HFF-Myc (cell line): ENCODE measurements at places on chromosomes 6 and 20.

DNA sequence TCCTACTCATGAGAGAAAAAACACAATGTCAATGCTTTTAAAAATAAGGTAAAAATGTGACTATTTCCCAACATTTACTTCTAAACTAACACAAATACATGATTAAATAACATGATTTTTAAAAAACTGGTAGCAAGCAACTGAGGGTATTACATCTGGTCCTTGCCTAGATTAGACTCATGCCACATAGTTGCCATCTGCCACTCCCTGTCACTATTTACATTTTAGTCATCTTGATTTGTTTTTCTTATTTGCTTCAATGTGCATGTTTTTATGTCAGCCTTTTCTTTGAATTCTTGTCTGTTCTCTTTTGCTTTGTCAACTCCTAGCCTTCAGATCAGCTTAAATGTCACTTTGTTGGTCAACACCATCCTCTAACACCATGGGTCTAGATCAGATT is 207.0 kb upstream of the SIM1 start:
- no peak for DNase-seq

DNA sequence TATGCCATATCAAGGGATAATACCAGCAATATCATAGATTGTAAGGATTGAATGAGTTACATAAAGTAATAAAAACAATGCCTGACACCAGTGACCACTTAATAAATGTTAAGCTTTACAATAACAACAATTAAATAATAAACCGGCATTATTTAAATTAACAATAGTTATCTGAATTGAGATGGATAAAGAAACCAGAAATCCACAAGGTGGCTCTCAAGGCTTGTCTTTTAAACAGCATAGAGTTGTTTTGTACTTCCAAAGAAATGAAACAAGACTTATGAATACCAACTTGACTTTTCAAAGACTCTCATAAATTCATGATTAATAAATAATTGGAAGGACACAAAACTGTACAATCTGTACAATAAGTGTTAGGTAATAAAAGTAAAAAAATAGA is 203.1 kb downstream of the ASCC3 start:
- no peak for DNase-seq

DNA sequence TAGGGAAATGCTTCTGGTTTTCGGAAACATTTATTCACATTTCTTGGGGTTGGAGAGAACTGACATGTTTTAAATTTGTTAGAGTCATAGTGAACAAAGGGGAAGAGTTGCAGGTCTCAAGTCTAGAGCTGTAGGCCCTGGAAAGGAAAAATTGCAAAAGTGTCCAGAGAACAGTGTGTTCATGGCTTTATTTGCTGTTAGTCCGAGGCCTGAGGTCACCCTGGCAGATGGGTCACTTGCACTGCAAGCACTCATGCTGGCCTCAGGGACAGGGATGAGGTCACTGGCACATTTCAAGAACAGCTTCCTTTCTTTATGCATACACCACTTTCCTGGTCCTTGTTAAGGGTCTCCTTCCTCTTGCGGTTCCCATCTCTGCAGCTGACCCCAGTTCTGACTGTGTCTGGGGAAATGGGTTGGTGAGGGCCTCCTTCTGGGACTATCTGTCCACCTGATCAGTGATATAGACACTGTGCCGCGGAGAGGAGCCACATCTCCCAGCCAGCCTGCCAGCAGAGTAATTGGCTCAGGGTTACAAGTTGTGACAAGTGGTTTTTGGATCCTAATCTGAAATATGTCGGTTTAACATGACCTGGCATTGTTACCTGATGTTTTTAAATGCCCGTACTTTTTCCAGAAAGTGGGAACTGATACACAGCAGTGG is 194.0 kb downstream of the EYA4 start:
- no peak for DNase-seq

- DNase-seq: no peak
Measured at GRCh38 chr6:2993755-2994317, 5.9 kb upstream of the NQO2 start.

DNA sequence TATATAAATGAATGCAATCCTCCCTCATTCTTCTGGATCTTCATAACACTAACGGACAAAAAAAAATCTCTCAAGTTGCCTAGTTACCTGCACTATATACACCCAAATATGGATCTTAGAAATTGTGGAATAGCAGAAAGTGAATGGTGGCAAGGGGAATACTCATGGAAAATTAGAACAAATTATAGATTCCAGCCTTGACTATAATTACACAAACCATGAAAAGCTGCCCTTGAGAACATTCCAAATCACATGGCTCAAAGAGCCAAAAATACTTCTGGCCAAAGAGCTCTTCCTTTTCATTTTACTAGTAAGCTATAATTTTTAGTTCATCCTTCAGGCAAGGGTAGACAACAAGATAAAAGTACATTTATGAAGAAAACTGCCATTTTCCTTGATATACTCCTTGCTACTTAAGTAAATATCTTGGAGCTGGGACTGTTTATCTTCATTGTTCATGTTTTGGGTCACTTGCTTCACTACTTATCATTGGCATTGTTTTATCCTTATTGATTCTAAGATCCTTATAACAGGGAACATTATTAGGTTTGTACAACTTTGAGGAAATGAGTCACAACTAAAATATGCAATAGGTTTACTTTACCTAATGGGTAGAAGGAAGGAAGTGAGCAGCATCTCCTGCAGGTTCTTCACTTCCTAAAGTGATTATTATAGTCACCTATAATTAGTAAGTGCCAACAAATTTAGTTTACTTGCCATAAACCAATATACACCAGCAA is 6.4 kb upstream of the MTRES1 start:
- DNase-seq: no peak

GRCh38 chr20:51163996-51164600 is 141.2 kb upstream of the KCNG1 start:
- no peak for DNase-seq
